ENCODE measurements at places on chromosomes 7 and 10. TPM values are rescaled to one million over a fixed set of nuclear protein-coding genes. Genes with fewer than 3 reads are reported as not detected.

Gene CLCN1
- not detected for total RNA-seq

DNA sequence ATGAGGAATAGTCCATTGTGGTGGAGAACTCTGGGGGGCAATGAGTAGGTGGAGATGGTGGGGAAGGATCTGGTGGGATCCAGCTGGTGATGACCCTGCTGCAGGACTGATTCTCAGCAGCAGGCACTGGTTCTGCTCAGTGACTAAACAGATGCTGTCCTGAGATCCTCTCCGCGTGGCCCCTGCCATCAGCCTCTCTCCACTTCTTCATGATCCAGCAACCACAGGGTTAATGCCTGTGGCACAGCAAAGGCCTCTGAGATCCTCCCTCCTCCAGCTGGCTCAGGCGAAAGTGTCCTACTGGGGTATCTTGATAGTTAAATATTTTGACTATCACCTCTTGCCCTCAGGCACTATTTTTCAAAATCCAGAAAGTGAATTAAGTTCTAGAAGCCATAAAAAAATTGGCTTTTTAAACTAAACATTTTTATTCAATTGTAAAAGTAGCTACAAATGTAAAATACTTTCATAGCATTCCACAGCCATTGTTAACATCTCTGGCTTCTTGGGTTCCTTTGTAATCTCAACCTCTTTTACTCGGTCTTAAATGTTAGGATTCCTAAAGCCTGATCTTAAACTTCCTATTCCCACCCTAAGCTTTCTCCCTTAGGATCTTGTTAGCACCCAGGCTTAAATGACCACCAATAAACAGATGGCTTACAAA is 13.1 kb downstream of the PLAU start:
- H3K27me3 ChIP-seq, result no peaks in the 10 kb centered on the region
- H3K4me1 ChIP-seq, result no peaks in the 10 kb centered on the region
- no peak overlapping the region for H3K4me3 ChIP-seq
- no peak overlapping the region for H3K27ac ChIP-seq
- DNase-seq, result no peak

DNA sequence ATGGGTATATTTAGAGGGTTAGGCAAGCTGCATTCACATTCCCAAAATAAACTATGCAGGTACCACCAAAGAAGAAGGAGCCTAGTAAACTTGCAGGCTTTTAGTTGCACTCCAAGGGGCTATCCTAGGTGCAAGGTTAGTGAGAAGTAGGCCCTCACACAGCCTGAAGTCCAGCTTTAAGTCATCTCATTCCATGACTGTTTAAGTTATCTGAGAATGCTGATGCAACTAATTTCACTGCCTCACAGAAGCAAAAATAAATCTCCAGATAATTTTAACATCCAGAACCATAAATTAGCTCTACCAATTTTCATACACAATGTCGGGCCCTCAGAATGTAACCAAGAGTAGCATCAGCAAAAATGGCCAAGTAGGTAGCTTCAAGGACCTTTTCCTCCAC is 34.3 kb upstream of the HHEX start:
- H3K4me3 ChIP-seq, result no peak overlapping the region
- DNase-seq, result no peak
- H3K27me3 ChIP-seq, result no peaks in the 10 kb centered on the region
- H3K27ac ChIP-seq, result no peak overlapping the region
- H3K4me1 ChIP-seq, result no peaks in the 10 kb centered on the region

GRCh38 chr10:116237260-116237659 is 35.7 kb downstream of the GFRA1 start:
- no peak overlapping the region for H3K27ac ChIP-seq
- H3K4me1 ChIP-seq, result no peaks in the 10 kb centered on the region
- H3K4me3 ChIP-seq, result no peak overlapping the region
- no peaks in the 10 kb centered on the region for H3K36me3 ChIP-seq
- no peaks in the 10 kb centered on the region for H3K27me3 ChIP-seq

- H3K36me3 ChIP-seq, result no peaks in the 10 kb centered on the region
- H3K4me1 ChIP-seq, result peaks cover 40% of the 10 kb centered on the region
- H3K4me3 ChIP-seq, result no peak overlapping the region
- peak; percentile 84 for DNase-seq
- peak overlapping the region; percentile 96 for H3K27ac ChIP-seq
Measured at GRCh38 chr10:79248341-79249185, 98.7 kb upstream of the PPIF start.

Gene RPEL1
- not detected for total RNA-seq

DNA sequence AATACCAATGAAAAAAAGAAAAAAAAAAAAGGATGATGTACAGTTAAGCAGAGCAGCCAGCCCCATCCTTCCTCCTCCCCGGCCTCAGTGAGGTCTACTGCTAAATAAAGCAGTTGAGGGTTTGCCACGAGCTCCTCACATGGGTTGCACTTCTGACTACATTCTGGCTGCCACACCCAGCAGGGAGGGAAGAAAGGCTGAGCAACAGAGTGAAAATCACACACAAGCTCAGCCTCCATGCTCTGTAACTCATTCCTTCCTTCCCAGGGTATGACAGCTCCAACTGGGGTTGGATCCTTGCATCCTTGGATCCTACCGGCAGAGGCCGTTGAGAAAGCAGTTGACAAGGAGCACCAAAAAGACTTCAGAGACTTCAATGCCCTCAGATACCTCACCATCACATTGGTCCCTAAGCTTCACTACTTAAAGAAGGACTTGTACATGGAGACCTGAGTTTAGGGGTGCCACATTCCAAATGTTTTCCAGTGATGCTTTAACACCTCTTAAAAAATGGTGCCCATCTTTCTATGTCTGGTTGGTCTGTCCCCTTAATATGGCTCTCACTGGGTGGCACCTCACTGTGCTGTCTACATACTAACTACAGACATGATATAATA is 52.9 kb upstream of the PIK3CG start:
- H3K27ac ChIP-seq, result no peak overlapping the region
- H3K27me3 ChIP-seq, result no peaks in the 10 kb centered on the region
- no peaks in the 10 kb centered on the region for H3K36me3 ChIP-seq

GRCh38 chr10:69382382-69383117 is 34.2 kb downstream of the TACR2 start:
- peak overlapping the region; percentile 49 for H3K27ac ChIP-seq
- H3K4me1 ChIP-seq, result no peaks in the 10 kb centered on the region
- no peak overlapping the region for H3K4me3 ChIP-seq
- no peak for DNase-seq
- H3K36me3 ChIP-seq, result peaks cover 72% of the 10 kb centered on the region

DNA sequence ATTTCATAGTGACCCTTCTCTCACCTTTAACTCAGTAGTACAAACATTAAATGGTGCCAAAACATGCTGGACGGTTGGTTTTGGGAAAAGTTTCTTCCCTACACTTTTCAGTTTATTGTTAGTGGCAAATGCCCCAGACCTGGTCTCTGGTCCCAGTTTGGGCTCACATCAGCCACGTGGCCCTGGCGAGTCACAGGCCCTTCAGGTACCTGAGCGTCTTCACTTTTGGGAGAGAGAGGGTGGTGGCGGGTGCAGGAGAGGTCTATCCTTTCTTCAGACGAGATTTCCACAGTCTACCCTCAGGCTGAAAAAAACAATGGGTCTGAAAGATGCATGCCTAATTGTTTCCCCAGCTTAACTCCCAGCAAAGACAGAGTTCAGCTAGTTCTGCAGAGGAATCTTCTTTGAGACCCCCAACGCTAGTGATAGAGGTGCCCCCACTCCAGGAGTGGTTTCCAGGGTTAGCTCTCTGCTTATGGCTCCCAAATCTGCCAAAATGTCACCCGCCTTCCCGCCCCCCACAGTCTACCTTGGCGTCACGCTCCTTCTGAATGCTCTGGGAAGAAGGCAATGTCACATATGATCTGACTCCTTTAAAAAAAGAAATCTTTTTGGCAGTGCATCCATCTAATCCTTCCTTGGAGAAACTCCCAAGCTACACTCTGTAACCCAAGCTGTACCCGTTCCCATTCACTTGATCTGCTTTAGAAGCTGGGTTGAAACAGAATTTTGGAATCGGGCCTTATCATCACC is 384.8 kb upstream of the FOXK1 start:
- H3K27me3 ChIP-seq, result no peaks in the 10 kb centered on the region
- H3K36me3 ChIP-seq, result no peaks in the 10 kb centered on the region
- H3K4me3 ChIP-seq, result no peak overlapping the region
